Heart right ventricle (tissue), 16 donors: ENCODE measurements at places on chromosomes 5 and 9. TPM values are rescaled to one million over a fixed set of nuclear protein-coding genes. Genes with fewer than 3 reads are reported as not detected.

GRCh38 chr9:136711751-136712689 lies at the start of gene DIPK1B:
Gene DIPK1B, plus strand, starts transcription at chr9:136712572. Its CDS starts 94 bp downstream, at chr9:136712666.
- peak within 1 kb of the TSS; percentile 69 for H3K4me3 ChIP-seq
- no peaks in the 10 kb centered on the region for H3K27me3 ChIP-seq

GRCh38 chr5:157816682-157817386 lies 42.1 kb downstream of the CLINT1 start:
- no peaks in the 10 kb centered on the region for H3K27me3 ChIP-seq
- H3K27ac ChIP-seq = no peak overlapping the region
- no peak for DNase-seq
- peaks cover 10% of the 10 kb centered on the region for H3K4me1 ChIP-seq
- H3K4me3 ChIP-seq = no peak overlapping the region

GRCh38 chr5:180313677-180314505 lies 22.0 kb upstream of the MAPK9 start:
- no peaks in the 10 kb centered on the region for H3K27me3 ChIP-seq
- no peak overlapping the region for H3K4me3 ChIP-seq
- peak; percentile 75 for DNase-seq
- no peaks in the 10 kb centered on the region for H3K4me1 ChIP-seq

The ELAVL2 gene
- total RNA-seq = 0.11 TPM

The CYSRT1 gene
- 0.38 TPM for total RNA-seq

The LCN9 gene
- total RNA-seq = not detected

The SLC36A3 gene
- not detected for total RNA-seq
